Stimulated activated CD4-positive, alpha-beta T cell treated with anti-CD3 and anti-CD28 coated beads, Interleukin-15, amount 100 ng/mL, for 24 hours (primary cell): ENCODE measurements at places on chromosomes 11 and 22.

- DNase-seq: no peak
Observed at GRCh38 chr11:61587541-61587941, 6.7 kb upstream of the SYT7 start.

GRCh38 chr11:102239911-102240310, 77.4 kb upstream of the BIRC3 start:
- no peak for DNase-seq

DNA sequence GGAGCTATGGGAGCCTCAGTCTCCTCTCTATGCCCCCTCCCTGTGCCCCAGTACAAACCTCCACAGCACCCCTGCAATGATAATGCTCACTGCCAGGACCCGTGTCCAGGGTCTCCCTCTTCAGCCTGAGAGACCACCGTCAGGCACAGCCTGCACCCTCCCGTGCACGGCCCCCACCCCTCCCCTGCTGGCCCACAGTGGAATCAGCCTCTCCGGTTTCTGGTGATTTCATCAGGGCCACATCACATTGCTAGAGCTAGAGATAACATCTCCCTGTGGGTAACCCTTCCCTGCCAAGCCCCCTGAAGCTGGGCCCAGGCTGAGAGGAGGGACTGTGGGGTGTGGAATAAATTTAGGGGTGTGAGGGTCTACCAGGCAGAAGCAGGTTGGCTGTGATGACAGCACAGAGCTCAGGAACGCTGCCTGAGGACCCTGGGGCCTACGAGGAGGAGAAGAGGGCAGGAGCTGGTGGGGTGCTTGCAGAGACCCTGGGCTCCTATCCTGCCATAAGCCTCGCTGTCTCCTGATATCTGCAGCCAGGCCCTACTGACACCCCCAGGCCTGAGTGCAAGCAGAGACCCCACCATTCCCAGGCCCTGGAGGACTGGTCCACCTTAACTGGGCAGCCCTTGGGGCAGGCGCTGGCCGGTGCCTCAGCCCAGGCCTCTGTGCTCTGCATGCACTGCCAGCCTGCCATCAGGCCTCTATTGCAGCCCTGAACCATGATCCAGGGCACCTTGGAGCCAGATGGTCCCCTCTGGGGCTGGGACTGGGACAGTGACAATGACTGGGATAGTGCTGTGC, at the start of gene KLHDC7B:
KLHDC7B (plus strand) TSS at position 378 of the 804 bp plus-strand sequence; CDS start at position 723, 345 bp downstream.
- peak; percentile 41 for DNase-seq

- DNase-seq: no peak
Observed at GRCh38 chr11:60116996-60117790, 28.7 kb downstream of the MS4A2 start.

DNA sequence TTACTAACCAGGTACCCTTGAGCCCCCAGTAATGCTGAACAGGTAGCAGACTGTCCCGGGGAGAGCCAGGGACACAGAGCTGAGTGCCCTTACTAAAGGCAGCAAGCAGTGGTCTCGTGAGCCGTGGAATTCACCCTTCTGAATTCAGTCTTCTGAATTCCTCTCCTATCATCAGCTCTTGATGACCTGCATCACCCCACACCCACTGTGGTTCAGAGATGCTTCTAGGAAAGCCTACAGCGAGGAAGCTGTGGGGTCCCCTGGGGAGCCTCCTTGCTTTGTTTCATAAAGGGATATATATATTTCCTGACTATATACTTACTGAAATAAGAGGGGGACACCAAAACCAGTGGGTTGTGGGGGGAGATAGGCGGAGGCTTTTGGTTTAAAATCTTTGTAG, 2.6 kb downstream of the SPATA19 start:
- DNase-seq: no peak

GRCh38 chr11:117575856-117576255, 221.2 kb downstream of the DSCAML1 start:
- DNase-seq: no peak

DNA sequence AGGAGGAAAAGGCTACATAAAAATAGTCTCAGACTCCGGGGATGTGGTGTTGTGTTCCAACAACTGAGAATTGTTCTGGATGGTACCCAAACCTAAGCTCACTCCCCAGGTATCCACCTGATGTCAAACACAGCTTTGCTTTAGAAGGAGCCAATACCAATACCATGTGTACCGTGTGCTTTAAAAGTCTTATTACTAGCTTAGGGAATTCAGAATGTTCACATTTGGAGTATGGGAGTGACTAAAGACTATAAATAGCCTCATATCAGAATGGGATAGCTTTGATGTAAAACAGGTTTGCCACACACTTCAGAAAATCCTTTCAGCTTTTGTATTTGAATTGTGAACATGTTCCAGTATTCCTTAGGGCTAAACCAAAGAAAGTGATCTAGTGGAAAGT, 248.7 kb upstream of the ARHGAP42 start:
- no peak for DNase-seq

- no peak for DNase-seq
Observed at GRCh38 chr22:46761539-46762237, 762 bp upstream of the TBC1D22A start.

- peak; percentile 14 for DNase-seq
Observed at GRCh38 chr22:36816636-36817524, at the start of gene PVALB. Gene PVALB (minus strand): TSS chr22:36817035. CDS start chr22:36817005, 30 bp downstream.

DNA sequence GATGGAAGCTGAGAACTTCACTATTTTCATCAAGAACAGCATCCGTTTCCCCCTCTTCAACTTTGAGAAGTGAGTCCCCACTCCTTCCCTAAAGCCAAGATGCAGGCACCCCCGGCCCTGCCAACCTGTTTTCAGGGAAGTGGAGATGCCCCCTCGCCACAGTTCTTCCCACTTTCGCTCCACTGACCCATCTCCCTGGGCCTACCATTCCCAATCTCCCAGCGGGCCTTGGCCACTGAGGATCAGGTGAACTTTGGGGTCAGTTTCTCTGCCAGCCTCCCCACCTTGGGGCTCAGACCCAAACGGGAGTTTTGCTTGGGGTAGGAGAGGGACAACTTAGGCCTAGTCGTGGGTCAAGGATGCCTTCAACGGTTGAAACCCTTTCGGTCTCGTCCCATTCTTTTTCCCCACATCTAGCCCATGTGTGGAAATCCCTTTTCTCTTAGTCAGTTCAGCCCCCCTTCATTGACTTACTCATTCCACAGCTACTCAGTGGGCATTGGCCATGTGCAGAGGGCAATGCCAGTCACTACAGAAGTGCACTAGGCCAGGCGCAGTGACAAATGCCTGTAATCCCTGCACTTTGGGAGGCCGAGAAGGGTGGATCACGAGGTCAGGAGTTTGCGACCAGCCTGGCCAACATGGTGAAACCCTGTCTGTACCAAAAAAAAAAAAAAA, 10.6 kb downstream of the P2RX3 start:
- DNase-seq: no peak

DNA sequence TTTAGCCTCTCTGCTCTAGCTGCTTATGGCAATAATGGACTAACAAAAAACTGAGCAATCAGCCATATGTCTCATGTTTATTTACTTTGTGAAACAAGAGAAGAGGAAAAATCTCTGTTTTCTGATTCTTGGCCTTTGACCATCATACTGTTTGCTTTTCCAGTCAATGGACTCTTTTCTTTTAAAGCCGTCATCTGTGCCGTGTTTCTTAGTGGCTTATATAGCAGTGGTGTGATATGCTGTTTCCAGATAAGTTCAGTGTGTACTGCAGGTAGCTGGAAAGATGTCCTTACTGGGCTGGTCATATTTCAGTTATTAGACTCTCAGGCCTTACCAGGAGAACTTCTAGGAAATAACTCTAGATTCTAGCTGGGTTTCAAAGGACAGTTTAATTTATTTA, 33.6 kb upstream of the TECTA start:
- DNase-seq: no peak

DNA sequence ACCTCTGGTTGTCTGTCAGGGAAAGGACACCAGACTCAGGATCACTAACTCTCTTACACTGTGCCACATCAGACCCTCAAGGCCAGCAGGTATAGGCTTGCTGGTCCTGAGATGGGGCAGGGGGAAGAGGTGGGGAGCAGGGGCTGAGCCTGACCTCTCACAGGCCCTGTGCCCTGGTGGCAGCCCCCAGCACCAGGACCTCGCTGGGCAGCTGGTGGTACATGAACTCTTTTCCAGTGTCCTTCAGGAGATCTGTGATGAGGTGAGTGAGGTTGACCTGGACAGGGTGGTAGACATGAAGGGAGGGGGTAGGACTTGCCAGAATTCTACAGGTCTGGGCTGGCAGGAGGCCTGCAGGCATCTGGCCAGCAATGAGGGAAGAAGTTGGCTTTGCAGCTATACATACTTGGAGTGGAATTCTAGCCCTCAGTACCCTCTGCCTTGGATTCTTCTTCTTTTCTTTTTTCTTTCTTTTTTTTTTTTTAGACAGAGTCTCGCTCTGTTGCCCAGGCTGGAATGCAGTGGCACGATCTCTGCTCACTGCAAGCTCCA, 1.4 kb downstream of the NUDT22 start:
- no peak for DNase-seq

- DNase-seq: no peak
Observed at GRCh38 chr11:36238036-36238631, 51.1 kb downstream of the COMMD9 start.

- no peak for DNase-seq
Observed at GRCh38 chr11:112523477-112523876, 262.8 kb upstream of the PLET1 start.

DNA sequence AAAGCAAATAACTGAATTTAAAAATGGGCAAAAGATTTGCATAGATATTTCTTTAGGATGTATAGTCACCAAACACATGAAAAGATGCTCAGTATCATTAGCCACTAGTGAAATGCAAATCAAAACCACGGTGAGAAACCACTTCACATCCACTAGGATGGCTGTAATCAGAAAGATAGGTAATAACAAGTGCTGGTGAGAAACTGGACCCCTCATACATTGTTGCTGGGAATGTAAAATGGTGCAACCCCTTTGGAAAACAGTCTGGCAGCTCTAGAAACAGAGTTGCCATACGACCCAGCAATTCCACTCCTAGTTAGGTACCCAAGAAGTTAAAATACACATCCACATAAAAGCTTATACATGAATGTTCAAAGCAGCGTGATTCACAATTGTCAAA, 16.3 kb downstream of the RPUSD4 start:
- DNase-seq: no peak

- DNase-seq: no peak
Observed at GRCh38 chr11:126669416-126669815, 313.9 kb downstream of the ST3GAL4 start.

DNA sequence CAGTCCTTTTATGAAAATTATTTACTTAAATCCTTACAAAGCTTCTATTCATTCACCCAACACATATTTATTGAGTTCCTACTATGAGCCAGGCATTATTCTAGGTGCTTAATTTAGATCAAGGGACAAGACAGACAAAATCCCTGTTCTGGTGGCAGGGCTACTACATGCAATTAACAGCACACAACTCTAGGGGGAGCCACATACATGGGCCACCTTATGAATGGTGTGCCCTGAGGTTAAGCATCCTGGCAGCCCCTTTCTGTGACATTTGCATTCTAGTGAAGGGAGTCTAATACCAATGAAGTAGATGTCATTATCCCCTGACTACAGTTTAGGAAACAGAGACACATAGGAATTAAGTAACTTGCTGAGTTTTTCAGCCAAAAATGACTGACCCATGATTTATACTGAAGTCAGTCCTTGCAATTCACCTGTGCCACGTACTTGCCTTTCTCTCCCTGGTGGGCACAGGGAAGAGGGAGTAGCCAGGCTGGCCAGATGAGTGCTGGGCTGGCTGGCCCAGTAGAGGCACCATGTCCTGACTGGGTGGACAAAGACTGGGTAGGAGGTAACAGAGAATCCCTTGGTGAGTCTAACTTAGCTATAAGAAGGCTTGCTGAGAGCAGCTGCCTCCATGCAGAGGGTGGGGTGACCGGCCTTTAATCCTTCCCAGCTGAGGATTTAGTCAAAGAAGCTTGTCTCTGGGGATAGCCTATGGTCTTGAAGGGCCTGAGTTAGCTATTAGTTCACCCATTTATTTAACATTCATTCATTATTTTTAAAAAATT, 52.0 kb upstream of the ELF5 start:
- DNase-seq: peak; percentile 31

- no peak for DNase-seq
Observed at GRCh38 chr22:24727218-24727851, 47.2 kb downstream of the PIWIL3 start.

DNA sequence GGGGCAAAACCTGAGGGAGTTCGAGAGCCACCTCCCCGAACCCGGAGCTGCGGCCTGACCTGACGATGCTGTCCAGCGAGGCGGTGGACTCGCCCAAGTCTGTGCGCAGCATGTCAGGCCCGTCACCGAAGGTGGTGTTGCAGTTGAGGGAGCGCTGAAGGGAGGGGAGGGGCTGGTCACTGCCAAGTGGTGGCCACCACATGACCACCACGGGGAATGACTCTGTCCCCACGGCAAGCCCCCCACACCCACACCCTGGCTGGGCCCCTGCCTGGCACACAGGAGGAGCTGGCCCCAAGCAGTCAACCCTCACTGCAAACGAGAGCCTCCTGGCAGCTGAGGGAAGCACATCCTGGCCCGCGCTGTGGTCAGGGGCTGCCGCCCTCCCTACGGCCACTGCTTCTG, 30.8 kb downstream of the TRMU start:
- DNase-seq: no peak

- no peak for DNase-seq
Observed at GRCh38 chr11:43941257-43941994, 1.0 kb upstream of the C11orf96 start.

- no peak for DNase-seq
Observed at GRCh38 chr11:73478737-73479347, 102.6 kb downstream of the RELT start.

GRCh38 chr11:23310276-23310675, 450.0 kb upstream of the CCDC179 start:
- DNase-seq: no peak

- peak; percentile 39 for DNase-seq
Observed at GRCh38 chr11:71563406-71563805, 2.0 kb upstream of the KRTAP5-10 start.

GRCh38 chr11:78941226-78941851, 366.7 kb upstream of the NARS2 start:
- no peak for DNase-seq

- no peak for DNase-seq
Observed at GRCh38 chr22:45726081-45726480, 54.4 kb downstream of the ATXN10 start.

DNA sequence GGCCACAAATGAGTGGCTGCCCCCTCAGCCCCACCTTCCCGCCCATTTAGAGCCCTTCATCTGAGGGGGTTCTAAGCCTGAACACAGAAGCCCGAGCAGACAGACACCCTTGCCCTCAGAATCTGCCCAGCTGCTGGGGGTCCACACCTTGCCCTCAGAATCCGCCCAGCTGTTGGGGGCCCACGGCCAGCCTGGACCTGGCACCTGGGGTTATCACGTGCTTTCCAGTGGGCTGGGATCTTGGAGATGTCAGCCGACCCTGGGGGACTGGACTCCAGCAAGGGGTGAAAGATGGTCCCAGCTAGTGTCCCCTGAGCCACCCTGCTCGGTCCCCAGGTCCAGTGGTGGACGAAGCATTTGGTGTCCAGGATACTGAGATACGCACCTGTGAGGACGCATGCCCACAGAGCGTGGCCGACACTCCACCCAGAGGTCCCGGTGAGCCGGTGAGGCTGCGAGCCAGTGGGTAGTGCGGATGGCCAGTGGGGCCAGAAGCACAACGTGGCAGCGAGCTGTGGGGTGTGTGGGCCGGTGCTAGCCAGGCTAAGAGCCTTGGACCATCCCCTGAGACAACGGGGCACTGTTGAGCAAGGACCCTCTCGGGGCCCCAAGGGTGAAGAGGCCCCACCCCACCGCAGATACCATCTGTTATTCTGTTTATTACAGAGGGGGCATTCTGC, 3.1 kb upstream of the CTSD start:
- DNase-seq: peak; percentile 0

GRCh38 chr11:130513132-130513531, 64.7 kb downstream of the ADAMTS15 start:
- no peak for DNase-seq

GRCh38 chr11:60925868-60926267, 1.6 kb downstream of the TMEM132A start:
- DNase-seq: no peak

GRCh38 chr22:43293655-43294392, 49.3 kb downstream of the SCUBE1 start:
- DNase-seq: no peak
